T-helper 9 cell (primary cell): ENCODE measurements at places on chromosomes 6 and 20.

DNA sequence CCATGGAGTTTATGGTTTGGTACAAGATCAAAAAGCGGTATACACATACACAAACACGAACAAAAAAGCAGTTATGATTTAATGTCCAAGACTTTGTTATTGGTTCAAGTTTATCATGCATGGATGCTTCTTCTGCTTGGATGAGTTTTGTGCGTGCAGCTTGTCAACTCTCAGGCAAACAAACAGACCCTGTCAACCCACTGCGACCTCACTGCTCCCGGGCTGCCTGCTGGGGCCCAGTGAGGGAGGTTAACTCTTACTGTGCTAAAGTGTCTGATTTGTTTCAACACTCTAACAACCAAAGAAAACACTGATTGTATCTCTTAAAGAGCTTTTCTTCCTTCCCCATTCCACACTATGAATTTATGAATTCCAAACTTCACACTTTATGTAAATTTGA is 26.8 kb upstream of the DDR1 start:
- no peak for DNase-seq

DNA sequence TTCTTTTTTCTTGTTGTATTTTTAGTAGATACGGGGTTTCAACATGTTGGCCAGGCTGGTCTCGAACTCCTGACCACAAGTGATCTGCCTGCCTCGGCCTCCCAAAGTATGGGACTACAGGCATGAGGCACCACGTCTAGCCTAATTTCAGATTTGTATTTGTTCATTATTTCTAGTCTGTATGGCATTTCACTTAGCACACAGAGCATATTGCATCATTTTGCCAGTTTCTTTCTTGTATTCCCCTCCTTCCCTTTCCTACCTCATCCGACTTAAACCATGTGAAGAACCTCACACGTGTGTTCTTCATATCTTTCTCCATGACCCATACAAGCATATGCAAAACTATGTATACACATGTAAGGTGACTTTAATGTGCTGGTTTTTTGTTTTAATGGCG is 470.0 kb downstream of the CBLN4 start:
- no peak for DNase-seq

DNA sequence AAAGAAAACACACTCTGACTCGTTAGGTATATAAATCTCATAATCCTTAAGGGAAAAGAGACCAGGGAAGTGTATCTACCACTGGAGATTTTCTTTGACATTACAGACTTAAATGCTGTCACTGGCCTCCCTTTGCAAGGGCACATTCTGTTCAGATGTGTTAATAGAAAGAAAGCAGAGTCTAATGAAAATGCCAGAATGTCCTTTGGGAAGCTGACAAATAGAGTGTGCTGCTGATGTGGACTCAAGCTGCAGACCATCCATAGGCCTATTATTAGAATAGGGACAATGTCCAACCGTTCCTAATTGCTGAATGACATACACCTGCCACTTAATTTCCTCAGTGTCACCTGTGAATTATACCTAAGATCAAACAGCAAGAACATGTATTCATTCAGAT is 41.2 kb downstream of the SLC35D3 start:
- DNase-seq, result no peak

GRCh38 chr6:4466769-4467480 is 309.3 kb upstream of the CDYL start:
- no peak for DNase-seq

DNA sequence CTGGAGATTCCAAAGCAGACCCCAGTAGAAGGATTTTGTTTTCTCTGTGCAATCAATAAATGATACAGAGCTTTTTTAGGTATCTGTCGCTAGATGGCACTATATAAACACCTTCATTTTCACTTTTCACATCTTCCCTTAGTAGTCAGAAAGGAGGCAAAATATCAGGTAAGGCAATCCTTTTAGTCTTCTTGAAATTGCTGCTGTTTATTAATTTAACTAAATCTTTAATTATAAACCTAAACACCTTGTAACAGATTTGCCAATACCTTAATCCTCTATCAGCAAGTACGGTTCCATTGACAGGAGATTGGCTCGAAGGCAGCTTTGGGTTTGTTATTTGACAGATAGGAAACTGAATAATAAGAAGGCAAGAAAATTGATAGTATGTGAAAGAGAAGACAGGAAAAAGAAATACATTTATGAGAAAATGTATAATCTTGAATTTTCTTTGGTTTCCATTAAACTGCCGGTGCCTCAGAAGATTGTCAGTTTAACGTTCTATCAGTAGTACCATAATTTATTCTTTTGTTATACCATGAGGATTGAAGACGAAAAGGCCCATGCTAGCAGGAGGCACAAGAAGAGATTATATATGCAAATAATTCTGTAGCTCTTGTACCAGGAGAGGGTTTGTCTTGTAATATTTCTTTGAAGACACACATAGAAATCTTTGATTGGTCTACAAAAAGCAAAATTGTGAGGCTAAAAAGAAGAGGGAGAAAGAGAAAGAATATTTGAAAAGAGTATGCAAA is 23.5 kb upstream of the IBTK start:
- no peak for DNase-seq

- DNase-seq, result no peak
Measured at GRCh38 chr6:11008821-11009220, 35.3 kb downstream of the ELOVL2 start.

DNA sequence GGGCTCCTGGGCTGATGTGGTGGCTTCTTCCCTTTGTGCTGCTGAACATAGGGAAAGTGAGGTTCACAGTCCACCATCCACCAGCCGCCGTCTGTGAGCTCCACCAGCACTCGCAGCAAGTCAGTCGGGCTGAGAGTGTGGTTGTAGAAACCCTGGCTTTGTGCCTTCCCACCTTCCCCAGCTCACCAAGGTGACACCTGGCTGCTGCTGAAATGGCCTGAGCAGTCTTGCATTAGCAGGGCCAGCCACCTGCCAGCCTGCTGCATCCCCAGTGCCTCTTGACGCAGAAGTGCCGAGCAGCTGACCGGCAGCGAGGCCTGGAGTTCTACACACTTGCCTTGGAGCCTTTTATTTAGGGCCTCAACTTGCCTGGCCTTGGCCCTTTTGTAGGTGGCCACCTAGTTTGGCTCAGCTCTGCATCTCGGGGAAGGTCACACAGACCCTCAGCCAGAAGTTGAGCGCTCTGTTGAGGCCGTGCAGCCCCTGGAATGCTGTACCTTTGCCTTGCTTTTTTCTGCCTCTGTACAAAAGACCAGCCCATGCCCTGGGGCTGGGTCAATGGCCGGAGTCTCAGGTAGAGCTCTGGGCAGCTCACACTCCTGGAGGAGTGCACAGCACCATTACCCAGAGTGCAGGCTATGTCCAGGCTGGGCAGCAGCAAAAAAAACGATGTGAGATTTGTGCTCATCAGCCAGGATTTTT is 76.5 kb downstream of the PTPN1 start:
- DNase-seq, result no peak

DNA sequence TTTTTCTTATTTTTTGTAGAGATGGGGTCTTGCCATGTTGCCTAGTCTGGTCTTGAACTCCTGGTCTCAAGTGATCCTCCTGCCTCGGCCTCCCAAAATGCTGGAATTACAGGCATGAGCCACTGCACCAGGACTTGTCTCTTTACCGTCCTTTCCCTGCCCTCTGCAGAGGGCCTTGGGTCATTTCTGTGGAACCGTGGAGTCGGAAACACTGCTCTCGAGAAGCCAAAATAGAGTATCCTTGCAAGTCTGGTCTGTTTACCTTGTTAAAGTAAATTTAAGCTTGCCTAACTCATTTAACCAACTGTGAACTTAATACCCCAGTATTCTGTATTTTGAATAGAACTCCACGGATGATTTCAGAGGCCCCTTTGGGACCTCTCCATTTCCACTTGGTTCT is 51.4 kb downstream of the KDM1B start:
- DNase-seq, result no peak

- no peak for DNase-seq
Measured at GRCh38 chr20:45098103-45098773, 2.7 kb downstream of the KCNS1 start.

DNA sequence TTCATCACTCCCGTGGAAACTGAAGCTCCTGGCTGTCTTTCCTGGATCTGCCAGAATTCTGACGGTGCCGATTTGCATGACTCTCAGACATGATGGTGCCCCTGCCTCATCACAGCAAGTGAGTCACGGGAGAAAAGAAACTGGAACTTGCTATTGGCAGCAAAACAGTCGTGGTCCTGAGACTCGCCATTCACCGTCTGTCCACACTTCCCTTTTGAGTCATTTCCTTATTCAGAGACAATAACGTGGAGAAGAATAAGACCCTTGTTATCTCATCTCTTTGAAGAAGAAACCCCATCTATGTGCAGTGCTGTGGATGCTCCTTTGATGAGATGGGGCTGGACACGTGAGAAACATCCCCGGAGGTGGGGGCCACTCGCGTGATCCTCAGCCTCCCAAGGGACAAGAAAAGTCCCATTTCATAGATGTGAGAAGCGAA is 4.2 kb downstream of the GPR31 start:
- no peak for DNase-seq

- DNase-seq, result no peak
Measured at GRCh38 chr20:12829170-12829569, 179.6 kb upstream of the SPTLC3 start.

GRCh38 chr6:158536084-158536890 is 23.6 kb upstream of the TMEM181 start:
- peak; percentile 72 for DNase-seq

- DNase-seq, result no peak
Measured at GRCh38 chr6:122647765-122648164, 37.6 kb downstream of the PKIB start.

- no peak for DNase-seq
Measured at GRCh38 chr6:3013486-3013885, 13.8 kb downstream of the NQO2 start.

GRCh38 chr6:110331816-110332215 is 26.3 kb downstream of the METTL24 start:
- DNase-seq, result no peak

DNA sequence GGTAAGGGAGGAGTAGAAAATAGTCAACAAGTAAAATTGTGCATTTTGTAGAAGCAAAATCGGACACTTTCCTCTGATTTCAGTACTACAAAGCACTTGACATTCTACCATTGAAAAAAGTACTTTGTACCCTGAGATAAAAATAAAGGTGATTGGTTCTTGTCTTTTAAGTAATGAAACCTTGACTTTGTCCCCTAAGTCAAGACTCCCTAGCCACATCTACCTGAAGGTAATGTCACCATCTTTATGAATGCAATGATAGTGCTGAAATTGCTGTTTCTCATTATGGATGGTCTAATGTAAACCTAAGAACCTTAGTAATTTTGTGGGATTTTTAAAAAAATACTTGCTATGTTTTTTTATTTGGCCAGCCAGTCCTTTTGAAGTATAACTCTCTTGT is 2.4 kb upstream of the MAN1A1 start:
- no peak for DNase-seq

DNA sequence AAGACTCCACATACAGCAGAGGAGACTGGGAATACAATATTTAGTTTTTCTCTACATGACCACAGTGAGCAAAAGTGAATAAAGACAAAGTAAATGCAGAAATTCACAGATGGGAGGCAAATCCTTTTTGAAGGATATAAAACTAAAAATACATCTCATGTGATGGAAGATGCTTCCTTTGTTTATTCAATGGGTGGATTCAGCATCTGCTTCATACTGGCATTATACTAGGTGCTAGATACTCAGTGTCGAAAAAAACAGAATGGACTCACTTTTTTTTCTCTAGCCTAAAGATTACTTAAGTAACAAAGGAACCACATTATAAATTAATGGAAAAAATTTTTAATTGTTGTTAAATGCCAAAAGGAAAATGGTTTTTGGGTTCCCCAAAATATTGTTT is 216.2 kb downstream of the TRDN start:
- DNase-seq, result no peak

- no peak for DNase-seq
Measured at GRCh38 chr6:155162682-155163081, 101.1 kb upstream of the CLDN20 start.

GRCh38 chr6:122821095-122821494 is 32.0 kb downstream of the SMPDL3A start:
- no peak for DNase-seq

GRCh38 chr6:152150196-152150595 is 342.7 kb downstream of the ESR1 start:
- DNase-seq, result no peak

- DNase-seq, result no peak
Measured at GRCh38 chr6:62288974-62289373, 2.9 kb upstream of the KHDRBS2 start.

GRCh38 chr6:11977193-11977592 is 34.9 kb upstream of the HIVEP1 start:
- no peak for DNase-seq

- DNase-seq, result no peak
Measured at GRCh38 chr6:72524011-72524645, 97.7 kb upstream of the KCNQ5 start.

DNA sequence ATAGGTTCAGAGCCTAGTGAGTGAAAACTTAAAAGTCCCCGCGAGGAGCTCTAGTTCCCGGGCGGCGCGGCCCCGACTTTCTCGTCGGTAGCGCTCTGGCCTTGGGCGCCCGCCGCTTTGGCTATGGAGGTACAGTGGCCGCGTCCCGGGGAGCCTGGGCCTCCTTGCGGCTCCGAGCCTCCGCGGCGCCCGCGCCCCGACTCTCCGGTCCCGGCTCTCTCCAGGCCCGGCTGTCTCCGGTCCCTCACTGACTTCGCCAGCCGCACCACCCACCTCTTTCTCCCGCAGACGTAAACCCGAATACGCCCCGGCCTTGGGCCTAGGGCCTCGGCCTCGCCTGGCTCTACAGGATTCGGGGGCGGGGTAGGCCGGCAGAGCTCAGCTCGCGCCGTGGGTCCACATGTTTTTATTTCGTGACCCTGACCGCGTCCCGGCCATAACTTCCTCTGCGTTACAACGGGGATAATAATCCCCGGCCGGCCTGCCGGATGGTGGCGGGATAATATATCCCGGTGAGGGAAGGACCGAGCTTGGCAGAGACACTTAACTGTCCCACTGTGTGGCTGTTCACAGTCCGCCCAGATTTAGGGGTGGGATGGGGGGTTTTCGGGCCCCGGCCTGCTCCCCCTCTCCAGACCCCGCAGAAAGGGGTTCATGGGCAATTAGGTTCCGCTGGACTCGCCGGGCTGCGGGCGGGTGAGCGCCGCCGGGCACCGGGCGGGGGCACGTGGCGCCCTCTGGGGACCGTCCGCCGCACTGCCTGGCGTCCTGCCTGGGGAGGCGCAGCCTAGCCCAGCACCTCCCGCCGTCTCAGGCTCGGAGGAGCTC is 10.0 kb upstream of the TBX18 start:
- DNase-seq, result no peak

DNA sequence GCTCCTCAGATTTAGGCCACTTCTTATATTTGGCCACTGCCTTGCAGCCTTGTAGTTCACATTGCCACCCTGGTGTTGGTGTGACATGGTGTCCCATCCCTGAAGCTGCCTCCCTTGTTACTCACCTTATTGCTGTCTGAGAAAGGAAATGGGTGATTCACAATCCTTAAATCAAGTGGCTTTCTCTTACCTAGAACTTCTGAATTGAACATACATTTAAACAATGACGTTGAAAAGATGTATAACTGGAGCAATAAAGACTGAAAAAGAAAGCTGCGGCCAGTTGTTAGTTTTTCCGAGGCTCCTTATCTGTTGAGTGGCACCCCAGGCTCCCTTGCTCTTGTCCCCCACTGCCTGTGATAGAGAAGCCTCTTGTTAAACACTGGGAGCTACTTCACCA is 28.8 kb upstream of the GNRH2 start:
- DNase-seq, result no peak
